ENCODE measurements at places on chromosomes 3 and 15. TPM values are rescaled to one million over a fixed set of nuclear protein-coding genes. Genes with fewer than 3 reads are reported as not detected.

- DNase-seq, result no peak
Observed at GRCh38 chr15:97688177-97688576, 272.3 kb upstream of the ARRDC4 start.

- no peak for DNase-seq
Observed at GRCh38 chr15:86165265-86166211, 85.9 kb downstream of the AGBL1 start.

GRCh38 chr3:9135526-9135925 is 113.9 kb downstream of the SRGAP3 start:
- no peak for DNase-seq

- no peak for DNase-seq
Observed at GRCh38 chr3:116413319-116413718, 32.0 kb downstream of the LSAMP start.

The SCAANT1 gene
- not detected for total RNA-seq

- no peak for DNase-seq
Observed at GRCh38 chr3:135927155-135927554, 38.4 kb upstream of the PPP2R3A start.

The PLOD2 gene
- 27.3 TPM for total RNA-seq

The CLDN16 gene
- total RNA-seq, result not detected

DNA sequence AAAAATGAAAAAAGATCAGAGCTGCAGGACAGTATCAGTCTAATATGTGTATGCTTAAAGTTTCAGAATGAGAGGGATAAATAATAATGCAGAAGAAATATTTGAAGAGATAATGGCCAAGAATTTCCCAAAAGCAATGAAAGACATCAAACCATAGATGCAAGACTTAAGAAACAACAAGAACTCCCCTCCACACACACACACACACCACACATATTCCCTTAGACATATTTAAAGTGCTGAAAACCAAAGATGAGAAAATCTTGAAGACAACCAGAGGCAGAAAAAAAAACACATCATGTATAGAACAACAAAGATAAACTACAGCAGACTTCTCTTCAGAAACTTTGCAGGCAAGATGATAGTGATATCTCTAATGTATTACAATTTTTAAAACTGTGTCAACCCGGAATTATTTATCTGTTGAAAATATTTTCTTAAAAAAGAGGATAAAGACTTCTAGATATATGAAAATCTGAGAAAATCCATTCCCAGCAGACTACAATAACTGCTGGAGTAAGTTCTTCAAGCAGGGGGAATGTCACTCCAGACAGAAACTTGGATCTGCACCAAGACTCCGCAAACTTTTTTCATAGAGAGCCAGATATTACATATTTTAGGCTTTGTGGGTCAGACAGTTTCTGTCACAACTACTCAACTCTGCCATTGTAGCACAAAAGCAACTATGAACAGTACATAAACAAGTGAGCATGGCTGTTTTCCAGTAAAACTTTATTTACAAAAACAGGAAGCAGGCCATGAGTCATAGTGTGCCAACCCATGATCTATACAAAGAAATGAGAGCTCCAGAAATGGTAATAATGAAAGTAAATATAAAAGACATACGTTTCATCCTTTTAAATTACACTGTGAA is 223.4 kb upstream of the CGNL1 start:
- DNase-seq, result no peak

GRCh38 chr15:75131269-75131643 is 70.4 kb upstream of the C15orf39 start:
- no peak for DNase-seq

The HDC gene
- 1.00 TPM for total RNA-seq

The TJP1 gene
- total RNA-seq, result 138 TPM

The UROC1 gene
- total RNA-seq, result not detected

The CACNA2D3 gene
- 11.3 TPM for total RNA-seq

- no peak for DNase-seq
Observed at GRCh38 chr3:140067487-140067886, 132.5 kb downstream of the CLSTN2 start.
